Thyroid gland (tissue), 4 donors: ENCODE measurements at places on chromosomes 16 and 17.
A peak's percentile ranks its signal among the peaks of the same experiment; 100 is the strongest.

DNA sequence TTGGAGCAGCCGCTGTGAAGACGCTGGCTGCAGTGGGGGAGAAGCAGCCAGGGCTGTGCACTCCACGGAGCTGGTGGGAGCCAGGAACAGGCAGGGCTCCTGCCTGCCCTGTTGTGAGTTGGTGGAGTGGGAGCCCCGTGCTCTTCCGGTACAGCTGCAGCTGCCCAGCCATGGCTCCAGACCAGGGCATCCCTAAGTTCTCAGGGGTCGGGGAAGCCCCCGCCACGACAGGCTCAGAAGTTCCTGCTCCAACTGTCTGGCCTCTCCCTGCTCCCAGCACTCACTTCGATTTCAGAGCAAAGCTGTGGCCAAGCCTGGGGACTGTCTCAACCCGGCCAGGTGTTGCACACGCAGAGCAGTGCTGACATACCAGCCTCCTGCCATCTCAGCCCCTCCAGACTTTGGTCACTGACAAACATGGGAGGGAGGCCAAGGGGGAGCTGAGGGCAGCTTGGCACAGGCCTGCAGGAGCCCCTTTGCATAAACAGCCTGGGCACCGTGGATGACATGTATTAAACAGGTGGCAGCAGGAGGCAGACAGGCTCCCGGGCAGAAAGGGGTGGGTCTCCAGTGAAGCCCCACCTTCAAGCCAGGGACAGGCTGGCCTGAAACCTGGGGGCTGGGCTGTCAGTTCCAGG, 13.9 kb upstream of the KDM8 start:
- no peak overlapping the region for H3K4me3 ChIP-seq
- H3K27me3 ChIP-seq: no peaks in the 10 kb centered on the region
- H3K36me3 ChIP-seq: no peaks in the 10 kb centered on the region
- DNase-seq: no peak
- no peak overlapping the region for H3K27ac ChIP-seq

DNA sequence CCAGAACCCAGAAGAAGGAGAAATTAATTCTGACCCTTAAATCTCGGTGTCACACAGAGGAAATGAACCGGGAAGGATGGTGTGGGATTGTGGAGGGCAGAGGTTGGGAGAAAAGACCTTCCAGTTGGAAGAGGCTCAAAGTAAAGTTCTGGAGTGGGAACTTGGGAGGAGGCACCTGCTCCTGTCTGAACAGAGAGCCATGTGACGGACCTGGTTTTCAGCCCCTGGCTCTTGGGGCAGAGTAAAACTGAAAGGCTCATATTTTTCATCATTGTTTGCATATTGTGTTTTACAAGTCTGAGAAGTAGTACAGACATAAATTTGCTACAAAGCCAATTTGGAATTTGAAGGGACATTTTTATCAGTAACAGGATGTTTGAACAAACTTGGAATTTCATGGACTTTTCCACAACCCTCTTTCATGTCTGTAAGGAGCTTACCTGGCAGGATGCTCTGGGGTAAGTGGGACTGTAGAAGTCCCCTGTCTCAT, 24.4 kb upstream of the SEC14L1 start:
- peak overlapping the region; percentile 78 for H3K27ac ChIP-seq
- no peaks in the 10 kb centered on the region for H3K36me3 ChIP-seq
- DNase-seq: no peak
- peaks cover 5% of the 10 kb centered on the region for H3K4me1 ChIP-seq
- no peaks in the 10 kb centered on the region for H3K27me3 ChIP-seq

- no peak for DNase-seq
- H3K36me3 ChIP-seq: no peaks in the 10 kb centered on the region
- no peaks in the 10 kb centered on the region for H3K4me1 ChIP-seq
- H3K27me3 ChIP-seq: no peaks in the 10 kb centered on the region
Measured at GRCh38 chr17:32102646-32103186, 39.6 kb upstream of the RHOT1 start.

DNA sequence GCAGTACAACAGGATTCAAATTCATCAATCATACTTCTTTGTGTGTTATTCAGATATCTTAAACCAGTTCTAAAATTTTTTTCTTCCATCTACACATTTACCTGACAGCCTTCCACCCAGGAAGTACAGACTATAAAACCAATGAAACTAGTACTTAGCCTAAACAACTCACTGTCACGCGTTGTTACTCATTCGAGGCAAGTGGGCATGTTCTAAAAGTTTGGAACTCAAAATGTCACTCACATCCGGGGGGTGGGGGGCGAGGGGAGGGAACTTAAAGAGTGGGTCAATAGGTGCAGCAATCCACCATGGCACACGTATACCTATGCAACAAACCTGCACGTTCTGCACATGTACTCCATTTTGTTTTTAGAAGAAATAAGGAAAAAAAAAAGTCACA, 90.4 kb upstream of the PLEKHM1 start:
- H3K4me1 ChIP-seq: peaks cover 5% of the 10 kb centered on the region
- no peak overlapping the region for H3K4me3 ChIP-seq
- DNase-seq: no peak
- no peaks in the 10 kb centered on the region for H3K36me3 ChIP-seq
- no peaks in the 10 kb centered on the region for H3K27me3 ChIP-seq

- no peak overlapping the region for H3K4me3 ChIP-seq
- no peak overlapping the region for H3K27ac ChIP-seq
- no peaks in the 10 kb centered on the region for H3K4me1 ChIP-seq
Measured at GRCh38 chr16:71499775-71500364, 10.7 kb upstream of the ZNF19 start.

DNA sequence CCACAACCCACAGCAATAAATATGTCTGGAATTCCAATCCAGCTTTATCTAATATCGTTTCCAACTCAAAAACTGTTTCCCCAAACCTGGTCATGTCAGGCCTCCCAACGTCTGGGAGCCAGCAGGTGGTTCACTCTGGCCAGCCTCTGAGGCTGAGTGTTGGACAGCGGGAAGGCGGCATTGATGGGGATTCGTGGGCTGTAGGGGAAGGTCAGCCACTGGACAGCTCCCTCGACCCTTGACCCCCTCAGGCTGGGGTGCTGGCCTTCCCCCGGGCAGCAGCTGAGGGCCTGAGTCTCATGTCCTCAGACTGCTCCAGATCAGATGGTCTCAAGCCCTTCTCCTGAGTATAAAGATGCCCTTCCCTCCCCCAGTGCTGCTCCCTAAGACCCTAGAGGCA, 50.2 kb downstream of the SDK2 start:
- no peak overlapping the region for H3K27ac ChIP-seq
- H3K4me1 ChIP-seq: no peaks in the 10 kb centered on the region
- H3K27me3 ChIP-seq: no peaks in the 10 kb centered on the region

GRCh38 chr16:56632156-56632847, at the start of gene MT1M:
Gene MT1M, plus strand, starts transcription at chr16:56632659. Its CDS starts 73 bp downstream, at chr16:56632732.
- peaks cover 4% of the 10 kb centered on the region for H3K27me3 ChIP-seq
- peak within 1 kb of the TSS; percentile 41 for H3K4me3 ChIP-seq
- DNase-seq: peak; percentile 72
- H3K36me3 ChIP-seq: no peaks in the 10 kb centered on the region
- H3K4me1 ChIP-seq: peaks cover 10% of the 10 kb centered on the region
- H3K27ac ChIP-seq: peak within 1 kb of the TSS; percentile 22

- H3K4me3 ChIP-seq: no peak overlapping the region
- no peaks in the 10 kb centered on the region for H3K4me1 ChIP-seq
- no peaks in the 10 kb centered on the region for H3K36me3 ChIP-seq
- H3K27ac ChIP-seq: peak overlapping the region; percentile 71
- no peaks in the 10 kb centered on the region for H3K27me3 ChIP-seq
Measured at GRCh38 chr16:14057878-14058382, 13.2 kb upstream of the MRTFB start.

DNA sequence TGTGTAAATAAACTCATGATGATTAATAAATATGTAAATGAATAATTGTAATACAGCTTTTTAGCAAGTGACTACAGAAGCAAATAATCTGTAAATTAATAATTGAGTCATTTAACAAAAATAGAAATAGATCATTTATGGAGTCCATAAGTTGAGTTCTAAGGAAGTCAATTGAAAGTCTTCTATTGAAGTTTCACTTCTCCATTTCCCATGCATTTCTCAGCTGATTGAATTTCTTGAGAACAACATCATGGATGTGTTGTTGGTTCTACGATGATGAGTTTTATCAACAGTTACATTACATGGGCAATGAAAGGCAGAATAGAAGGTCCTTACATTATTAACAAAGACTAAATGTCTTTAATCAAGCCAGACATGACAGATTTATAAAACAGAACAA, 290.4 kb downstream of the MAP2K6 start:
- no peak overlapping the region for H3K27ac ChIP-seq
- H3K27me3 ChIP-seq: no peaks in the 10 kb centered on the region
- DNase-seq: no peak
- H3K36me3 ChIP-seq: no peaks in the 10 kb centered on the region

- no peak for DNase-seq
- no peak overlapping the region for H3K4me3 ChIP-seq
- peaks cover 10% of the 10 kb centered on the region for H3K4me1 ChIP-seq
- no peak overlapping the region for H3K27ac ChIP-seq
- no peaks in the 10 kb centered on the region for H3K27me3 ChIP-seq
- H3K36me3 ChIP-seq: no peaks in the 10 kb centered on the region
Measured at GRCh38 chr16:68860978-68861892, 17.9 kb downstream of the TANGO6 start.

- H3K27ac ChIP-seq: no peak overlapping the region
- no peak for DNase-seq
- H3K36me3 ChIP-seq: no peaks in the 10 kb centered on the region
Measured at GRCh38 chr17:5133311-5133710, 17.5 kb downstream of the USP6 start.

DNA sequence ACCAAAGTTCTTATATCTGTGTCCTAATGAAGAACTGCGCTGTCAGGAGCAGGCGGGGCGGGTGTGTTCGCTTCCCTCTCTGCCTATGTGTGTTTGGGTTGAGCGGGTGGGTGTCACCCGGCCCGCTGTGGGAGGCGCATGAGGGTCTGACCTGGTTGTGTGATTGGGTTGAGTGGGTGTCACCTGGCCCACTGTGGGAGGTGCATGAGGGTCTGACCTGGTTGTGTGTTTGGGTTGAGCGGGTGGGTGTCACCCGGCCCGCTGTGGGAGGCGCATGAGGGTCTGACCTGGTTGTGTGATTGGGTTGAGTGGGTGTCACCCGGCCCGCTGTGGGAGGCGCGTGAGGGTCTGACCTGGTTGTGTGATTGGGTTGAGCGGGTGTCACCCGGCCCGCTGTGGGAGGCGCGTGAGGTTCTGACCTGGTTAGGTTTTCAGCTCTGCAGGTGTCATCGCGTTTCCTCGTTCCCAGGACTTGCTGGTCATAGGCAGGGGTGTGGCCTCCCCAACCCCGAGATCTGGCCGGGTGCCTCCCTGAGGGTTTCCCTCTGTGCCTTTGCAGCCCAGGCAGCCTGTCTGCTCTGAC, 69.6 kb upstream of the ZNF750 start:
- H3K27ac ChIP-seq: no peak overlapping the region
- no peaks in the 10 kb centered on the region for H3K27me3 ChIP-seq
- H3K36me3 ChIP-seq: peaks cover 5% of the 10 kb centered on the region
- no peak overlapping the region for H3K4me3 ChIP-seq
- peaks cover 1% of the 10 kb centered on the region for H3K4me1 ChIP-seq

- no peaks in the 10 kb centered on the region for H3K27me3 ChIP-seq
- no peak overlapping the region for H3K27ac ChIP-seq
- no peak for DNase-seq
Measured at GRCh38 chr16:88550246-88550661, 19.9 kb upstream of the ZC3H18 start.

DNA sequence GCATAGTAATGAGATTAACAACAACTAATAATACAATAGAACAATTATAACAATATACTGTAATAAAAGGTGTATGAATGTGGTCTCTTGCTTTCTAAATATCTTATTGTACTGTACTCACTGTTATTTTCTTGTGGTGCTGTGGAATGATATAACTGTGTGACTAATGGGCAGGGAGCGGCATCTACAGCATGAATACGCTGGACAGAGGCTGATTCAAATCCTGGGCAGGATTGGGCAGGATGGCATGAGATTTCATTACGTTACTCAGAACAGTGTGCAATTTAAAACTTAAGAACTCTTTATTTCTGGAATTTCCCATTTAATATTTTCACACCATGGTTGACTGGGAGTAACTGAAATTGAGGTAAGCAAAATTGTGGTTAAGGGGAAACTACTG, 1239.8 kb upstream of the GOT2 start:
- no peak for DNase-seq
- H3K4me3 ChIP-seq: no peak overlapping the region
- no peaks in the 10 kb centered on the region for H3K27me3 ChIP-seq
- H3K4me1 ChIP-seq: no peaks in the 10 kb centered on the region
- H3K27ac ChIP-seq: no peak overlapping the region

DNA sequence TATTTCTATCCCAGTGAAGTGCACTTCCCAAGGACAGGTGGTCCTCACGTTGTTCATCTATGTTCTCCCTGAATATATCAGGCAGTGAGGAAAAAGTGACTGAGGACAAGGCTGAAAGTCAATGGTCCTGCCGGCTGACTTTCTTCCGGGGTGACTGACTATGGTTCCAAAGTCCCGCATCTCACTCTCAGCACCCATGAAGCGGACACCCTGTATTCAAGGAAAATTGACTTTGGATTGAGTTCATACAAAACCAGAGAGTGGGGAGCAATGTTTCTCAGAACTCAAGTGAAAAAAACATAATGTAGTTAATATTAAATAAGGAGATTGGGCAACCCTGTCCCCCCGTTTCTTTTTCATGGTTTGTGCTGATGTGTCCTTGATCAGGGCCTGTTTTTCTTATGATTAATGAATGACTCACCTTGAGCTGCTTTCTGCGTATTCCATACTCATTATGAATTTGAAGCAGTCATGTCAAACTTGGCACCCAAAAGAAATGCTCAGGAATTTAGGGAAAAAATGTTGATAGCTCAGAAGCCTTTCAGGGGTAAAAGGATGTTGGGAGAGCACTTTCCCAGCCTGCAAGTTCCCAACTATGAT, 184.0 kb downstream of the CYLD start:
- H3K27me3 ChIP-seq: no peaks in the 10 kb centered on the region
- H3K4me3 ChIP-seq: no peak overlapping the region

DNA sequence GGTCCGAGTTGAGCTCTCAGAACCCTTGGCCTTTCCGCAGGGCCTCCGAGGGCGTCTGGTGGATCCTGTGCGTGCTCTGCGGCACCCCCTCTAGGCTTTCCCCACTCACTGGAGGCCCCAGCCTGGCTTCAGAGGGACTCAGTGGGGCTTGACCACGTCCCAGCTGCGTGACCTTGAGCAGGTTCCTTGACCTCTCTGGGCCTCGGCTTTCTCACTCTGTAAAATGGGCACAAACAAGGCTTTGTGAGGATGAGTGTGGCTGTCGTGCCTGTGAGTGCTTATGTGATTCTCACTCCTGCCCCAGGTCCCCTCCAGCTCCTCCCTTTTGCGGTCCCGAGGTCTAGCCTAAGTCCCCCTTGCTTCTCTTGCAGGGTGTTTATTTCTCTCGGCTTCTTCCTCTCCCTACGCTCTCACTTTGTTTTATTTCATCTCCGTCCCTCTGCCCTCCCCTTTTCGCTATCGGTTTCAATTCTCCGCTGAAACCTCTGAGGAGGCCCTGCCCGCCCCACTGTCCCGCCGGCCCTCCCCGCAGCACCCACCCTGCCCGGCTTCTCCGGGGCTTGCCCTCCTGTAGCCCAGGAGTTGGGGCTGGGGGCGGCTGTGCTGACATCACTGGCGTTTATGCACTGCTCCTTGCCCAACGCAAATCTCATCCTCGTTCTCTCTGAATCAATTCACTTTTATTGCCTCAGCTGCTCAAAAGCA, 82.3 kb upstream of the CBX4 start:
- peaks cover 32% of the 10 kb centered on the region for H3K4me1 ChIP-seq
- no peak overlapping the region for H3K27ac ChIP-seq
- no peaks in the 10 kb centered on the region for H3K27me3 ChIP-seq
- H3K4me3 ChIP-seq: no peak overlapping the region
- no peaks in the 10 kb centered on the region for H3K36me3 ChIP-seq
- DNase-seq: no peak
